Stimulated activated CD4-positive, alpha-beta T cell treated with anti-CD3 and anti-CD28 coated beads, Interleukin-4, amount 100 ng/mL, for 1 hour (primary cell): ENCODE measurements at places on chromosomes 16 and 17.

- no peak for DNase-seq
Measured at GRCh38 chr17:20120836-20121235, 111.7 kb downstream of the SPECC1 start.

GRCh38 chr17:35764123-35764991, 3.7 kb downstream of the C17orf50 start:
- DNase-seq, result peak; percentile 88

- DNase-seq, result no peak
Measured at GRCh38 chr16:10297341-10298006, 88.4 kb upstream of the ATF7IP2 start.

DNA sequence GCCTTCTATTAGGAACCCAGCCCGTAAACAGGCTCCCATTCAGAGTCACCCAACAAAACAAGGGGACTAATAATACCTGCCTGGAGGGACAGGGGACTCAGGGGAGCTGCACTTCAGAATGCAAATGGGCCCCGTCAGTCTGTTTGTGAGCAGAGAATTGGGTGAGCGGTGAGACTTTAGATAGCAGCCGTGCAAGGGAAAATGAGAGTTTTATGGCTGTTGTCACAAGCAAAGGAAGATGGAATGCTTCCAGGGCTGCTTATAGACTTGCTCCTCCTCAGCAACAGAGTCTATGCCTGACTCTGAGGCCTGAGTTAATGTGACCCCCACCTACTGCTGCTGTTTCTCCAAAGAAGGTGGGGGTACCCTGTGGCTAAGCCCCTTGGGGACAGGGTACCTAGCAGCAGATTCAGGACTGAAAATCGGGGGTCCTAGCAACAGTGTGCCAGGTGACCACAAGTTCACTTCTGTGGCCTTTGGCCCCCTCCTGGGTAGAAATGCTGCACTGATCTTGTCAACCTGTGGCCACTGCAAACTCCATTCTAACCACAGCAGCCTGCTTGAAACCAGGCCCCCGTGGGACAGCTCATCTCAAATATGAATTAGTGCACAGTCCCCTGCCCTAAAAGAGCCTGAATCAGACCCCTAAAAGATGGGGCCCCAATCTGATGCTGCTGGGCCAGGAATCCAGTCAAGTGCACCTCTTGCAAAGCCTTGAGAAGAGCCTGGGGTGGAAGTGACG, 126.4 kb downstream of the C16orf78 start:
- no peak for DNase-seq

DNA sequence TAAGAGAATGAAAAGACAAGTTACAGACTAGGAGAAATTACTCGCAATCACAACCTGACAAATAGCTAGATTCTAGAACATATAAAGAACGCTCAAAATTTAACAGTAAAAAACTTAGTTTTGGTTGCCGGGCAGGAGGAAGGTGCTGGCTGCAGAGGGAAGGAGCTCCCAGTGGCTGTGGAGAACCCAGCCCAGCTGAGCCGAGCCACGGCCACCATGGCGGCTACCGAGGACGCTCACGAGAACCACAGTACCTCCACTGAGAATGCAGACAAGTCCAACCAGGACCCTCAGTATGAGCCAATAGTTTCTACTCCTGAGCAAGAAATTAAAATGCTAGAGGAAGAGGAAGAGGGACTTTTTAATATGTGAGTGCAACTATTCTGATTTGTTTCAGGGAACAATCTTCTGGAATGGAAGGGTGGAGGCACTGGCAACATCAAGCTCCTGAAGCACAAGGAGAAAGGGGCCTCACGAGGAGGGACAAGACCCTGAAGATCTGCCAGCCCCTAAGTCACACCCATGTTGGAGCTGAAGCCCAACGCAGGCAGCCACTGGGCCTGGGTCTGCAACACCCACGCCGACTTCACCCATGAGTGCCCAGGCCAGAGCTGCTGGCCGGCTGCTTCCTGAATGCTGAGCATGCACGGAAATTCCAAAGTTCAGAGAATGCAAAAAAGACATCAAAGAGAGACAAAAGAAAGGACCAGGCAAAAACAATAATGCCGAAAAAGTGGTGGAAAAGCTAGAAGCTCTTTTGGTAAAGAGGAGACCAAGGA, 55.0 kb downstream of the DNAH17 start:
- no peak for DNase-seq

DNA sequence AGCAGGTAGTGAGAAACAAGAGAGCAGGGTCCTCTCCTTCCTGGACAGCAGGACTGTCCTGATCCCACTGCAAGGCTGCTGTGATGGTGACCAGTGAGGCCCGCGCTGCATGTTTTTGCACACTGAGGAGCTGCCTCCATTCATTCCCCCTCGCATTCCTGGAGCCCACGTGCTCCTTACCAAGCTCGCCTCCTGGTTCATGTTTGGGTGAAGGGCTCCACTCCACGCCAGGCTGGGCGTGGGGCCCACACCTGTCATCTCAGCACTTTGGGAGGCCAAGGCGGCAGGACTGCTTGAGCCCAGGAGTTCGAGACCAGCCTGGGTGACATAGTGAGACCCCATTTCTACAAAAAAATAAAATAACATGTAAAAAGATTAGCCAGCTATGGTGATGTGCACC, 15.4 kb upstream of the FASN start:
- no peak for DNase-seq

- DNase-seq, result no peak
Measured at GRCh38 chr17:30148376-30148775, 31.8 kb downstream of the NSRP1 start.

- DNase-seq, result no peak
Measured at GRCh38 chr16:26050472-26050871, 358.7 kb downstream of the HS3ST4 start.

GRCh38 chr17:19248151-19248927, 11.2 kb downstream of the EPN2 start:
- DNase-seq, result no peak
